ENCODE measurements at places on chromosomes 5 and 9.
A peak's percentile ranks its signal among the peaks of the same experiment; 100 is the strongest.

GRCh38 chr5:130282049-130282448 is 377.8 kb downstream of the CHSY3 start:
- no peak for DNase-seq

DNA sequence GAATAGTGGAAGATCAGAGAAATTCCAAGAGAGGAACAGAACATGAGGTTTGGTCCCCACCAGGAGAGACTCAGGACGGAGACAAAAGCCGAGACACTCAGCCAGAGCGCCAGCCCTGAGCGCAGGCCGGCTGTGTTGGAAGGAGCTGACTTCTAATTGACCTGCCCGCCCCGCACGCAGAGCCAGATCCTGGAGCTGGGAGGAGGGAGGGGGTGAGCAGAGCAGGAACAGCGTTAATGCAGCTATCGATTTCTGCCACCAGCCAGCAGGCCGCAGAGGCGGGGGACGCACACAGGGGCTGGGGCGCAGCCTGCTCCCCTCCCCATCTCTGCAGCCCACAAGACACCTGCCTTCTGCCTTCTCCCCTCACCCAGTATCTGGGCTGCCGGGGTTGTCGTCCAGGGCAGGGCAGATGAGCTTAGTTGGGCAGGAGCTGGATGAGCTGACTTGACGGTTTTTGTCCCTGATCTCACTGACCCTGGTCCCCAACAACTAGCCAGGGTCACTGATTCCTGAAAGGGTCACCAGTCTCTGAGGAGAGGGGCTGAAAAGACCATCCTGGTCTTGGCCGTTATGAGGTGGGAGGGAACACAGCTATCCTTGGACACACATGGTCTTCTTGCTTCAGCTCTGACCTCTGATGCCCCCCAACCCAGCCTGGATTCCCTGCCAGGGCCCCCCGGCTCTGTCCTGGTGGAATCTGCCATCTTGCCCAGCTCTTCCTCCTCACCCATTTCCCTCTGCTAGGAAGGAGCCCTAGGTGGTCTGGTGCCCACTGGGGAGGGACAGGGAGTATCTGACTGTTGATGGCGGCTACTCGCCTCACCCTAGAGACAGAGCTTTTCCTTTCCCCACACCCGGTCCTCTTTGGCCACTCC is 29.8 kb downstream of the CXXC5 start:
- no peak for DNase-seq

GRCh38 chr5:169098331-169099121 is 202.4 kb downstream of the SLIT3 start:
- DNase-seq = no peak

- DNase-seq = no peak
These were observed 12.2 kb downstream of the CDH18 start for GRCh38 chr5:19975795-19976194.

DNA sequence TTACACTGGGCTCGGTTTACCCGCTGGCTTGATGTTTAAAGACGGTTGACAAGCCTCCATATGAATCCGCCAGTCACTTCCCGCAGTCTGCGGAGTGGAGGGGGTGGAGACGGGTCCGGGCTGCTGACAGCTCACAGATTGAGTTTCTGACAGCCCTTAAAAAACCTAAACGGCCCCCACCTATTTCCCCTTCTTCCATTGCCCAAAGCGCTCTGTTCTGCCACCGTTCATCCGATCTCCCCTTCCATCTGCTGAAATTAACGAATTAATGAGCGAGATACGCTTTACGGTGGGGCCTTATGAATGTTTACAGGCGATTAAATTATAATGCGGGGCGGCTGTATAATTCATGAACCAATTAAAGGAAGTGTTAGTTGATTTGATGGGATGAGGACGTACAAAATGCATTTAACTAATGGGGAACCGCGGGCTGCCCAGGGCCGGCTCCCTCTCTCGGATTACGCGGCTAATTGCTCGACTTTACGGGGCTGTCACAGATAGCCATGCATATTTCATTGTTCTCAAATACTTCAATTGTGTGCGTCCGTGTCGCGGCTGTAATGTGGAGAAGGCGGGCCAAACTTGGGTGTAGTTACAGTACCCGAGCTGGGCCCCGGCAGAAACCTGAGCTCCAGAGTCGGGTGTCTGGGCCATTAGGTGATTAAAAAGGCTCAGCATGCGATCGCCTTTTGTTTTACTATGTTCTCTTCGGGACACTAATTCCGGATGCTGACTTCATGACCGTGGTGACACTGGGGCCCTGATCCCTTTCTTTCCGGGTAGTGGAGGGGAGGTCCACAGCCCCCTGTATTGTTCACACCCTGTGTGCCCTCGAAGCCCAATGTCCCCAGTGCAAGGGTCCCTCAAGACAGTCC is 74.9 kb downstream of the GTF3C4 start:
- DNase-seq = peak; percentile 68

- no peak for DNase-seq
These were observed at the start of gene TRIM7 for GRCh38 chr5:181204826-181205760. TSS of gene TRIM7 (minus strand) at chr5:181205196. CDS start at chr5:181205110, 86 bp downstream.

DNA sequence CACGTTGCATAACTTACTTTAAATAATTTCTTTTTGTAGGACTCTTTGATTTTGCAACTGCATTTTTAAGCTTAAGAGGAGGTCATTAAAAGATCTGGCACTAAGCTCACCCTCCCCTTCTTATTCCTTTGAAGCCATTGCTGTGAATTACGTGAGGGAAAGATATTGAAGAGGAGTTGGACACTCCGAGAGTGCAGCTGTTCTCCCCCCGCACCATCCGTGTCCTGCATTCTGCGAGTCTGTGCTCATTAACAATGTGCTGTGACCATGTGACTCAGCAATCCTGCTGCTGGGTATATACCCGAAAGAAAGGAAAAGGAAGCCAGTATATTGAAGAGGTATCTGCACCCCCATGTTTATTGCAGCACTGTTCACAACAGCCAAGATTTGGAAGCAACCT is 40.0 kb downstream of the NXNL2 start:
- no peak for DNase-seq

- DNase-seq = peak; percentile 41
These were observed 66.2 kb downstream of the MVB12B start for GRCh38 chr9:126392662-126393371.

DNA sequence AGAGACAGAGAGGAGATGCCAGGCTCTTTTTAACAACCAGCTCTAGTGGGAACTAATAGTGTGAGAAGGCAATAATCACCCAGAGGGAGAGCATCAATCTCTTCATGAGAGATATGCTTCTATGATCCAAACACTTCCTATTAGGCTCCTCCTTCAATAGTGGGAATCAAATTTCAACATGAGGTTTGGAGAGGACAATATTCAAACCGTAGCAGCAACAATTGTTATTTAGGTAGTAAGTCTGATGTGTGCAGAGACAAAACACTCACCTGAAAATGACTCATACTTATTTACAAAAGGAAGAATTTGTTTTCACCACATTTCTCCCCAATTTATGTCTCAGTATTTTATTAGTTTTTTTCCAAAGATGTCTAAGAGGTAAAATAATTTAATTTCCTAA is 144.3 kb downstream of the ST8SIA4 start:
- DNase-seq = no peak

DNA sequence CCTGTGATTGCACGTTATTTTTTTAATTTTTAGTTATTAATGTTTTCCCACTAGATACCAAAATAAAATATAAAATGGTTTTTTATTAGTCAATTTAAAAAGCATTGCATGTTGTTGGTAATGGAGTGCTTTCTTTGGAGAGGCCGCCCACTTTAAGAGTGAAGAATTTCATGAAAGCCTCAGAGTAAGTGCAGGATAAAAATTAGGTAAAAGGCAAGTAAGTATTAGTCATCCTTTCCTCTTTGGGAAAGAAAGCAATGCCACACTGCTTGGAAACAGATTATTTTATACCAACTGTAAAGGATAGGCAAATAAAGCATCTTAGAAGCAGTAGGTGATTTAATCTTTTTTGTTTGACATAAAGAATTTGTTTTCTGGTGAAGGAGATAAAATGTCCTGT is 62.9 kb downstream of the HSD17B4 start:
- DNase-seq = no peak

DNA sequence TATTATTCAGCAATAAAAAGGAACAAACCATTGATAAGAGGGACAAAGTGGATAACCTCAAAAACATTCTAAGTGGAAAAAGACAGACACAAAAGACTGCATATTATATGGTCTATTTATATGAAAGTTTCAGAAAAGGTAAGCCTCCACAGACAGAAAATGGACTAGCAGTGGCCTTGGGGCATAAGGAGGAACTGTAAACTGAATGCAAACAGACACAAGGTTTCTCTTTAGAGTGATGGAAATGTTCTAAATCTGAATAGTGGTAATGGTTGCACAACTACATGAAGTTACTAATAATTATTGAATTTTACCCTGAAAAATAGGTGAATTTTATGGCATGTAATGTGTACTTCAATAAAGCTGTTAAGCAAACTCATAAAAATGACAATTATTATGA is 286.3 kb upstream of the PAPPA start:
- no peak for DNase-seq

DNA sequence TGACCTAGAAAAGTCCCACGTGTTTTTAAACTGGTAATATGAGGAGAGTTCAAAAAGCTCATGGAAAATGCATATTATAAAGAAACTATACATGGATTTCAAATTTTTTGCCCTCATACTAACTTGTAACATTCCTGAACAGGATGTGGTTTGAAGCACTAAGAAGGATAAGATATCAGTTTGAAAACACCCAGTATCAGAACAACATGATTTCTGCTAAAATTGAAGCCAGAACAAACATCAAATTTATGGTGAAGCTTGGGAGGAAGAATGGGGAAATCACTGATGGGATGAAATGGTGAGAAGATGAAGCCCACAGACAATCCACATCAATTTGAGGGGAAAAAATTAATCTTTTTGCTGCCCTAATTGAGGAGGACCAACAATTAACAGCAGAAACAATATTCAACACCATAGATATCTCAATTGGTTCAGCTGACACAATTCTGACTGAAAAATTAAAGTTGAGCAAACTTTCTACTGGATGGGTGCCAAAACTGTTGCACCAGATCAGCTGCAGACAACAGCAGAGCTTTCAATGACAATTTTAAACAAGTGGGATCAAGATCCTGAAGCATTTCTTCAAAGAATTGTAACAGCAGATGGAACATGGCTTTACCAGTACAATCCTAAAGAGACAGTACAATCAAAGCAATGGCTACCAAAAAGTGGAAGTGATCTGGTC is 113.2 kb upstream of the SNX2 start:
- DNase-seq = no peak

GRCh38 chr5:146626936-146627335 is 110.9 kb upstream of the GPR151 start:
- DNase-seq = no peak

DNA sequence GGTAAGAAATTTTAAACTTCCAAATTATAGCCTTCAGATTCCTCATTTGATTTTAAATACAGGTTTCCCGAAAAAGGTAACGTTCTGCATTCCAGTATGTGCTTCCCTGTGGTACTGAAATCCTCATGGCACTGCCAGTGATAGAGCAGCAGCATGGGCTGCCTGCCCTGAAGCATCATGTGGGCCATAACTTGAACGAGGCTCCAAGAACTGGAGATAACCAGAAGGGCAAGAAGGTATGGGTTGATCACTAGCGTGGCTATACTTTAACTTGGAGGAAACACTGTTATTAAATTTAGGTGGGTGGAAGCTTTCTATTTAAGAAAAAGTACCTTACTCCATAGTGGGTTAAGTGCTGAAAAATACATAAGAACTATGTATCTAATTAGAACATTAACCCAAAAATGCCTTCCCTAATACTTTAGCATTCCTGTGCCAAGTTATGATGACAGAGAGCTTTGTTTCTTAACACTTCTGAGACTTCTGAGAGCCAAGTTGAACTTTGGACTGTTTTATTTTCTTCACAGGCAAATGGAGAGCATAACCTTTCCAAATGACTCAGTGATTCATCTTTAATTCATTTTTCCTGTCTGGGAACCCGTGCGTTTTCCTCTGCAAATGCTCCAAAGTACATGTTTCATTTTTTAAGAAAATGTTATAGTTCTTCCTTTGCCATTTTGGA is 191.5 kb upstream of the GNA14 start:
- DNase-seq = no peak

- DNase-seq = no peak
These were observed 16.6 kb downstream of the KCNIP1 start for GRCh38 chr5:170520372-170520771.

GRCh38 chr5:145915970-145916638 is 20.3 kb upstream of the SH3RF2 start:
- no peak for DNase-seq

DNA sequence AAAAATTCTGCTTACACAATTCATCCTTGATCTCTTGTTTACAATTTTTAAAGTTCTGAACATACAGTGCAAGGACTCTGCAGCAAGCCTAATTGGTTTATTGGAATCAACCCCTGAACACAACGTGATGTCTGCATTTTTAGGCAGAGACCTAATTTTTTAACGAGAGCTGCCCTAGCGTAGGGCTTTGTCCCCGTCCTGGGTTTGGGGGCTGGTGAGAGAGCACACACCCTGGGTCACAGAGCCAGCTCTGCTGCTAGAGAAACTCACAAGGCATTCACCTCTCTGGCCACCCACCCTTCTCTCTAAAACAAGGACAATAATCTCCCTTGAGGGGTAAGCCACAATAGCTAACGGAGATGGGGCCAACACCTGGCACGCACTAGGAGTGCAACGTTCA is 28.2 kb downstream of the SH3PXD2B start:
- no peak for DNase-seq

DNA sequence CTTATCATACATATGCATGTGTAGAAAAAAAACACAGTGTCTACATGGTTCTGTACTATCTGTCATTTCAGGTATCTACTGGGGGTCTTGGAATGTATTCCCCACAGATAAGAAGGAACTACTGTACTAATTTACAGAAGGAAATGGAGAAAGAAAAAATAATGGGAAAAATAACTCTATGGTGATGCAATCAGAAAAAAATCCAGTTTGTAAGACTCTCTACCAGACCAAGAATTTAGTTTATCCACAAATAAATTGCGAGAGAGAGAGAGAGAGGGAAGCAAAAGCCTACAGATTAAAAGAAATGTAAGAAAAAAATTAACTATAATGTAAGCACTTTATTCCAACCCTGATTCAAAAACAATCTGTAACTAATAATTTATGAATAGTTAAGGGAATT is 708.6 kb upstream of the ZNF608 start:
- DNase-seq = no peak

GRCh38 chr9:101536938-101537337 is 3.3 kb downstream of the RNF20 start:
- DNase-seq = no peak

GRCh38 chr9:10366171-10366779 is 246.5 kb downstream of the PTPRD start:
- no peak for DNase-seq

GRCh38 chr9:92781899-92782298 is 17.3 kb upstream of the BICD2 start:
- DNase-seq = no peak

GRCh38 chr9:311841-312240 is 97.2 kb downstream of the DOCK8 start:
- DNase-seq = no peak

- DNase-seq = no peak
These were observed 83.4 kb downstream of the RAPGEF1 start for GRCh38 chr9:131656356-131657036.

DNA sequence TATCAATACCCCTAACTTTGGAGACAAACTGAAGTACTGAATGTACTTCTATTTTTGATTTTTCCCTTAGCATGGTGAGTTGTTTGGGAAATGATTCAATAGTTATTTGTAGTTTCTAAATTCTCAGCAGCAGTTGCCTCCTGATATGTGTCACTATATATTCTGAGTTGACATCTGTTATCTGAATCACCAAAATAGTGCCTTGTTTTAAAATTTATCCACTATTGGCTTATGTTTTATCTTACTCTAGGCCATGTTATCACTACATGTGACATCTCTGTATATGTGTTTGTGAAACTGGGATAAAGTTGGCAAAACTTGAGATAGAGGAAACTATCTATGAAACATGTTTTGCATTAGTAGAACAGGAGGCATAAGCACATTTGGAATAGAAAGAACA is 317.6 kb downstream of the TLE4 start:
- no peak for DNase-seq

- no peak for DNase-seq
These were observed 103.3 kb upstream of the EDIL3 start for GRCh38 chr5:84487963-84488362.

Data from left forelimb (tissue), 1 donor.